ENCODE measurements at places on chromosomes 1 and 21. TPM values are rescaled to one million over a fixed set of nuclear protein-coding genes. Genes with fewer than 3 reads are reported as not detected.
A peak's percentile ranks its signal among the peaks of the same experiment; 100 is the strongest.

The ARHGEF19 gene
- 5.7 TPM for total RNA-seq

The PTPRF gene
- 4.5 TPM for total RNA-seq

The CPLANE2 gene
- total RNA-seq, result 1.4 TPM

The HCRTR1 gene
- total RNA-seq, result not detected

The LCE3E gene
- not detected for total RNA-seq

The TMEM240 gene
- 0.45 TPM for total RNA-seq

The TMPRSS15 gene
- not detected for total RNA-seq

DNA sequence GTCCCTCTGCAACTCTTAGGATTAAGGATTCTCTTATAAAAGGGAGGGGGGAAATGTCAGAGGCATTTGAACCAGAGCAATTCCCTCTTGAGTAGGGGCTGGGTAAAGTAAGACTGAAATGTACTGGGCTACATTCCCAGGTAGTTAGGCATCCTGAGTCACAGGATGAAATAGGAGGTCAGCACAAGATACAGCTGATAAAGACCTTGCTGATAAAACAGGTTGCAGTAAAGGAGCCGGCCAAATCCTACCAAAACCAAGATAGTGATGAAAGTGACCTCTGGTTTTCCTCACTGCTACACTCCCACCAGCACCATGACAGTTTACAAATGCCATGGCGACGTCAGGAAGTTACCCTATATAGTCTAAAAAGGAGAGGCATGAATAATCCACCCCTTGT, 14.3 kb upstream of the COX20 start:
- DNase-seq, result no peak

DNA sequence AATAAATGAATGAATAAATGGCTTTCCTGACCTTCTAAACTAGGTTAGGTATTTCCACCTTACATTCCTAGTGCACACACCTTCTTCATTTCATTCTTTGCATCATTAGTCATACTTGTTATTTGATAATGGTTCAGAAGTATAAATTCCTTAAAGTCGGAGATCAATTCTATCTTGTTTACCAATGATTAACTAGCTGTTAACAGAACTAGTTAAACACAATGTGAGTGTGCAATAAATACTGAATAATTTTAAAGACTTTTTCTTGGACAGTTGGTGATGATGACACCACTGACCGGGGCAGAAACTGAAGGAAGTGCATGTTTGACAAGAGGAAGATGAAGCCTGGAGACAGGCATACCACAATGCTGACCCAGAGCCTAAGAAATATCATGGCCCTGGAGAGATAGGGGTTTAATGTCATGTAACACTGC, 207.1 kb upstream of the DEPDC1 start:
- DNase-seq, result no peak

DNA sequence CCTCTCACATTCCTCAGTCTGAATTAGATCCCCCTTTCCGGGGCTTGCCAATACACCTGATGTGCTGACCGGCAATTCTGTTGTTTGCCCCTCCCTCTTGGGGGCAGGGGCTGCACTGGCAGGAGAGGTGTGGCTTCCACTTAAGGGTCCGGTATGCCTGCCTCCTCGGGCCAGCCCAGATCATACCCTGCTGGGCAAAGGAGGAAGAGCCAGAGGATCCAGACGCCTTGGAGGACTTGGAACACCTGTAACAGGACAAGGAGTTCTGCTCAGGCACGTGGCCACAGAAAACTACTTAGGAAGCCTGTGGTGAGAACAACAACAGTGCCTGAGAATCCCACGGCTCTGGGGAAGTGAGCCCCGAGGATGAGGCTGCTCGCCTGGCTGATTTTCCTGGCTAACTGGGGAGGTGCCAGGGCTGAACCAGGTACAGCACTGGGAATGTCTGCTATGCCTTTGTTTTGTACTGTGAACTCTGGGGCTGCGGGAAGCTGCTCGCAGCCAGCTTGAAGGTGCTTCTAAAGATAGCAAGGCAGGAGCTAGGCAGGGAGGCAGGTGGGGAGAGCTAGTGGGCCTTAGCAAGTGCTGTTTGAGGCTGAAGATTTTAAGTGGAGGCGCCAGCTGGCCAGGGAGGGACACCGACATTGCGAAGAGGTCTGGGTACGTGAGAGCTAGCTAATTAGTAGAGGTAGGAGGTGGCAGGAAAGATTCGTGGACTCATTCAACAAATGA, at the start of gene SMPDL3B:
Gene SMPDL3B, plus strand, starts transcription at position 183 of the 732 bp plus-strand sequence. Its CDS starts 184 bp downstream, at position 367.
- DNase-seq, result no peak

DNA sequence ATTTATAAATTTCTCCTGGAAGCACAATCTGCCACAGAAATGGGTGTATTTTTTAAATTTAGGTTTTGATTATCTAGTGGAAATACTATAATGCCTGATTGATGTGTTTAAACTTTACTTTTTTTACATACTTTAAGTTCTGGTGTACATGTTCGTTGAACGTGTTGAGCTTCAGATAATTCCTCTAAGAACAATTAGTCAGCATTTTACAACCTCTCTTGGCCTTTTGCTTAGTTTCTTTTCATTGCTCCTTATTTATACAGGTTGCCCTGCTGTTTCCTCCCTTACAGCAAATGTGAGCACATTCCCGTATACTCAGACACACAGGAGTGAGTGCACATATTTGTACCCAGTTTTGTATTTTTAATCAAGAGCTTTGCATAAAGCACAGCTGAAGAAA, 1038.9 kb downstream of the BRINP3 start:
- DNase-seq, result no peak

DNA sequence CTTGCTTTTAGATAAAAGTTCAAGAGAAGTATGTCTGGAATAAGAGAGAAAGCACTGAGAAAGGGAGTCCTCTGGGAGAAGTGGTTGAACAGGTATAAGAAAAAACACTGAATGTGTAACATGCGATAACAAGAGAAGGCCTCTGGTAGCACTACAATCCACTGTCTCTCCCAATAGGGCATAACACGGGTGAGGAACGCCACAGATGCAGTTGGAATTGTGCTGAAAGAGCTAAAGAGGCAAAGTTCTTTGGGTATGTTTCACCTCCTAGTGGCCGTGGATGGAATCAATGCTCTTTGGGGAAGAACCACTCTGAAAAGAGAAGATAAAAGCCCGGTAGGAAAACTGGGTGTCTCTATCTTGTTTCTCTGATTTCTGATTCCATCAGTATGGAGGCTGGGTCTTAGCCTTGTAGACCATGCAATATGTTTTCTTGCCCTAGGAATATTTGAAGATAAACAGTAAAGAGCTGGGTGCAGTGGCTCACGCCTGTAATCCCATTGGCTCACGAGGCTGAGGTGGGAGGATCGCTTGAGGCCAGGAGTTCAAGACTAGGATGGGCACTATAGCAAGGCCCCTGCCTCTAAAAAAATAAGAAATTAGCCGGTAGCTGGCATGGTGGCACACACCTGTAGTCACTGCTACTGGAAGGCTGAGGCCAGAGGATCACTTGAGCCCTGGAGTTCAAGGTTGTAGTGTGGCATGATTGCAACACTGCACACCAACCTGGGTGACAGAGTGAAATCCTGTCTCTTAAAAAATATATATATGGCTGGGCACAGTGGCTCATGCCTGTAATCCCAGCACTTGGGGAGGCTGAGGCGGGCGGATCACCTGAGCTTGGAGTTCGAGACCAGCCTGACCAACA, 40.4 kb downstream of the DAP3 start:
- DNase-seq, result peak; percentile 50

GRCh38 chr21:45877821-45878469, 103.6 kb upstream of the COL6A1 start:
- DNase-seq, result no peak

- DNase-seq, result no peak
Observed at GRCh38 chr1:154880671-154881070, 10.6 kb upstream of the KCNN3 start.

GRCh38 chr1:162444903-162445302, 33.0 kb upstream of the SH2D1B start:
- DNase-seq, result no peak

DNA sequence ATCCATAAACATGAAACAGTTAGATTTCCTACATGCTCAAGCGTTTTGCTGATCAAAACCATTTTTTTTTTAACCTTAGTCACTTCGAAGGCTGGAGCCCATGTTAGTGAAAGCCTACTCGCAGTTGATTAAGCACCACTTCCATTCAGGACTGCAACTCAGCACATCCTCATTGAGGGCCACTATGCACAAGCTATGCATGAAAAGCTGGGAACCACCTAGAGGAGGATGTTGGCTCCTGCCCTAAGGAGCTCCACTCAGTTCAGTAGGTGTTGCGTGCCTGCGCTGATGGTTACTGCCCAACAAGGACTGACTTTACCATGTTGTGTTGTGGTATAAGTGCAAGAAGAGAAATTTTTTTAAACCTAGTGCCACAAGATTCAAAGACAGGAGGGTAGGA, 181.4 kb upstream of the L1TD1 start:
- DNase-seq, result no peak

GRCh38 chr1:117568999-117569398, 36.8 kb upstream of the TENT5C start:
- no peak for DNase-seq

GRCh38 chr1:203478231-203478630, 2.6 kb downstream of the PRELP start:
- DNase-seq, result no peak

DNA sequence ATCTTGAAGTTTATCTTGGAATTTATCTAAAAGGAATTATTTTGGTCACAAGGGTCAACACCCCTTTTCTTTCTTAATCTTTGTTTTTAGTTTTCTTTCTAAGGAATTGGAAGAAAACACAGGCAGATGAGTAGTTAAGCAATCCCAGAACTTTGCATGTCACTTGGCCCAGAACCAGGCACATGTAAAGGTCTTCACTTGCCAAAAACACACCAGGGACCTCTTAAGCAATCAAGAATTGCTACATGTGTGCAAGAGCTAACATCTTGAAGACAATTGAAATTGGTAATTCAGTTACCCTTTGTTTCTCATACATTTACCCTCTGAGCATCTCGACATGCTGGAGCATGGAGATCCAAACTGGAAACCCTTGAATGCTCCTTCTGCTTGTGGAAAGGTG, 114.2 kb downstream of the ZC3H11B start:
- no peak for DNase-seq

GRCh38 chr1:116915086-116915661, 5.5 kb downstream of the PTGFRN start:
- DNase-seq, result no peak

- DNase-seq, result no peak
Observed at GRCh38 chr1:54927472-54928240, 40.7 kb upstream of the DHCR24 start.

GRCh38 chr1:164843743-164844500, 284.9 kb downstream of the PBX1 start:
- DNase-seq, result no peak

DNA sequence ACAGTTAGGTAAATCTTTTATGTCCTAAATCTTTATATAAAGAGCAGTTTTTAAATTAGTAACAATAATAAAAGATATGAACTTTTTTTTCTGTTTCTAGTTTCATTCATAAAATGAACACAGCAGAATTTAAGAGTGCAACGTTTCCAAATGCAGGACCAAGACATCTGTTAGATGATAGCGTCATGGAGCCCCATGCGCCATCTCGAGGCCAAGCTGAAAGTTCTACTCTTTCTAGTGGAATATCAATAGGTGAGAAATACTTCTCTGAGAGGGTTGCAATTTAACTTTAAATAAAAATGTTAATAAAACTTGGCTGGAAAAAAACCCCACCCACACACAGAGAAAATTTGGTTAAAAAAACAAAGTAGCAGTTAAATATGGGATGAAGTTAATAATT, 15.0 kb upstream of the ANGPTL1 start:
- DNase-seq, result no peak

Data from activated CD8-positive, alpha-beta T cell treated with anti-CD3 and anti-CD28 coated beads for 36 hours (primary cell).